ENCODE measurements at places on chromosomes 6 and 20.

DNA sequence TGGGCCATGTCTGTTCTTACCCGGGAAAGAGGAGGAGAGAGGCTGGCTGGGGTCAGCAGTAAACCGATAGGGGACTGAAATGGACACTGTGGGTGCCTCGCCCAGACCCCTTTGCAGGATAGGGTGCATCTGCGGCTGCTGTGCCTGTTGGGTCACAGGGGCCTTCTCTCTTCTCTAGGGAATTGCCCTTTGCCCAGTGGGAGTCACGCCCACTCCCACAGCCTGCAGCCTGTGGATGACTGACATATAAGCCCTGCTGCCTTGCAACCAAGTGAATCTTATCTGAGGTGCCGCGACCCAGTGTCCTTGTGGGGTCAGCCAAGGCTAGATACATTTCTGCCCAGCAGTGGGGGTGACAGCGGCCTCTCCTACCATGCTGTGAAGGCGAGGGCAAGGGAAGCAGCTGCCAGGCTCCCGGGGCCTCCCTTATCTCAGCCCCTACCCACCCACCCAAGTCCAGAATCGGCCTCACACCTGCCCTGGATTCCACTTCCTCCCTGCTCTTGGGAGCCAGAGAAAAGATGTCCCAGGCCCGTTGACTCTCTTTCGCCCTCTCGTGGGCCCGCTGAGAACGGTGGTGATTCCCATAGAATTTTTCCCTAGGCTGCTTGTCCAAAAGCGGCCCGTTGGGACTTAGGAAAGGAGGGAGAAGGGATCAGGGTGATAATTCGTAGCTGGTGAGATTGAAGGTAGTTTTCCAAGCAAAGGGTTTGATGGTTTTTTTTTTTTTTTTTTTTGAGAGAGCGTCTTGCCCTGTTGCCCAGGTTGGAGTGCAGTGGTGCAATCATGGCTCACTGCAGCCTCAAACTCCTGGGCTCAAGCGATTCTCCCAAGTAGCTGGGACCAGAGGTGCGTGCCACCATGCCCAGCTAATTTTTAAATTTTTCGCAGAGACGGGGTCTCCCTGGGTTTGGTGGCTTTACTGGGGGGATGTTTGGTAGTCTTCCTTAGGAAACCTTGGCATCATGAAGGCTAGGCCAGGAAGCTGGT is 76.4 kb upstream of the RNF24 start:
- DNase-seq: no peak

- no peak for DNase-seq
Observed at GRCh38 chr20:31823360-31824124, 4.4 kb downstream of the MYLK2 start.

DNA sequence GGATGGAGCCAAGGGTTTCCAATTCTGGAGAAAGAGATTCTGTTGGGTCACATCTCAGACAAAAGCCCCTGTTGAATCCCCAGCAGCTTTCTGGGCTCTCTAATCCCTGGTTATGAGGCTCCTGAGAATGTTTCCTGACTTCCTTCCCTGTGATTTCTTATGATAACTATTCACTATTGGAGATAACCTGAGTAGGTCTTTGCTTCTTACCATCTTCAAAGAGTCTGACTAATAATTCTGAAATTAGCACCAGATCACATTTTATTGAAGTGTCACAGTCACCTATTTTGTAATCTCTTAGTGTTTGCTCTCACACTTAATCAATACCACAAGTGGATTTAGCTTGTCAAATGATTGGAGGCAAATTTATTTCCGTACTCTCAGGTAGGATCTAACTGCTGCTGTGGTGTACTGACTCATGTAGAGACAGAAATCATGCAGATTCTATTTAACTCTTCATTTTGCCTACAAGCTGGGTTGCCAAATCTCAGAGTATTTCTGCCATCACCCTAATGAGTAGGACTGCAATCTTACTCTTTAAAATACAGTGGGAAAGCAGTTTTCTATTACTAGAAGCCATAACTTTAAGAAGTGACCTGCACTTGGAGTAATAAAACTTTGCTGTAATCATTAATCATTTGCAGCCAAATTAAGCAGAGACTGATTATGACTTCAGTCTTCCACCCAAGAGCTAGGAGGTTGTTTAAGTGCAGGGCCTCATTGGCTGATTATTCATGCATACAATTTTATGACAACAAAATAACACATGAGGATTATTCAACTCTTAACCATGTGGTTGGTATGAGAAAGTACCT is 422.1 kb downstream of the EPM2A start:
- no peak for DNase-seq

DNA sequence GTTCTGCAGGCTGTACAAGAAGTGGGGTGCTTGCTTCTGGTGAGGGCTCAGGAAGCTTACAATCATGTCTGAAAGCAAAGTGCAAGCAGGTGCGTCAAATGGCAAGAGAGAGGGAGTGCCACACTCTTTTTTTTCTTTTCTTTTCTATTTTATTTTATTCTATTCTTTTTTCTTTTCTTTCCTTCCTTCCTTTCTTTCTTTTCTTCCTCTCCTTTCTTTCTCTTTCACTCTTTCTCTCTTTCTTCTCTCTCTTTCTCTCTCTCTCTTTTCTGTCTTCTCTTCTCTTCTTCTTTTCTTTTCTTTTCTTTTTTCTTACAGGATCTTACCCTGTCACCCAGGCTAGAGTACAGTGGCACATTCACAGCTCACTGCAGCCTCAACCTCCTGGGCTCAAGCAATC is 19.5 kb downstream of the ACOT13 start:
- no peak for DNase-seq

- DNase-seq: no peak
Observed at GRCh38 chr20:41408156-41408794, 41.7 kb upstream of the EMILIN3 start.

DNA sequence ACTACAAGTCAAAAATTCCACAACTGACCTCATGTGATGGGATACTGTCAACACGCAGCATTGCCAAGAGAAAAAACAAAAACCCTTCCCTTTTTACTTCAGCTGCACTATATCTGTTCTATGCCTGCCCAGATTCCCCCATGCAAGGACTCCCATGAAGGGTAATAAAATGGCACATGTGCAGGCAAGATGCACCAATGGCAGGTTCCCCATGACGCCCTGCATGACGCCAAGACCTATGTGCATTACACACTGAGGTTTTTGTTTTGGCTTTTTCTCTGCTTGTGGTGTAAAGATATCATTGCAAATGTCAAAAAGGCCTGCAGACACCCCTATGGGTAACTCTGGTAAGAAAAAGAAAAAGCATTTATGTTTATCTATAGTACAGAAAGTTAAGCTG is 403.4 kb downstream of the HDGFL1 start:
- DNase-seq: no peak

DNA sequence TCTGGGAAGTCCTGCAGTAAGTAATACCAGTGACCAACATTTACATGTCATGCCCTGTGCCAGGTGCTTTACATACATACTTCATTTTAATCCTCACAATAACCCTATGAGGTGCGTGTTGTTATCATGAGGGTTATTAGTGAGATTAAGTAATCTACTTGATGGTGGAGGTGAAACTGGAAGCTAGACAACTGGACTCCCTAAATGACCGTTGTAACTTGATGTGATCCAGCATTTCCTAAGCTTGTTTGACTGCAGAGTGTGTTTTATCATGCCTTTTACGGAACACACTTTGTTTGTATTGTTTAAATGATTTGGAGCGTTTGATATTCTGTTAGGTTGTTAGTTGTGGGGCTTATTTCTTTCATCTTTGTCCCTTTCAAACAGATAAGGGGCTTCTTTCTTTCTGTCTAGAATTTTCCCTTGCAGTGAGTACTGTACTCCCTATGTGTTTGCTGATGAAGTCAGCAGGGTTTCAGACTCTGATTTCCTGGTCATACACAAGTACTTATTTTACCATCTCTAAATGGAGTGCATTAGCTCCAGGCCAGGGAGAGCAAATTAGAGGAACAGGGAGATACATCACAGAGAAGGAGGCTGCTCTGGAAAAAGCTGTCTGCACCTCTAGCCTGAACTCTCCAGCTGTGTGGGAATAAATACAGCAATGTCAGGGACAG is 29.7 kb downstream of the CHMP4B start:
- no peak for DNase-seq

DNA sequence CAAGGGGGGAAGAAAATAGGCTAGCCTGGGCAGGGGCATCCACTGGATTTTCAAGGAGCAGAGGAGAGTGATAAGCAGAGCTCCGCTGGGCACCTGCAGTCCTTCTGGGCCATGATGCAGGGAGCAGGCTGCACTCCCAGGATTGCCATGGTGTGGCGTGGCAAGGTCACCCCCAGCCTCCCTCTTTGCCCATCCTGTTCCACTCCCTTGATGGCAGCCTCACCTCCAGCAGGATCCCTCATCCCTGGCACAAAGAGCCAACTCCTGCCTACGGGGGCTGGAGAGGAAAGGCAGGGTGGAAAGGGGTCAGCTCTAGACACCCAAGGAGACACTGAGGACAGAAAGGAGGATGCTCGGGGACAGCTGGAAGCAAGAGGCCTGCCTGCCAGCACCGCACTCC is 22.4 kb upstream of the MYMX start:
- DNase-seq: no peak

DNA sequence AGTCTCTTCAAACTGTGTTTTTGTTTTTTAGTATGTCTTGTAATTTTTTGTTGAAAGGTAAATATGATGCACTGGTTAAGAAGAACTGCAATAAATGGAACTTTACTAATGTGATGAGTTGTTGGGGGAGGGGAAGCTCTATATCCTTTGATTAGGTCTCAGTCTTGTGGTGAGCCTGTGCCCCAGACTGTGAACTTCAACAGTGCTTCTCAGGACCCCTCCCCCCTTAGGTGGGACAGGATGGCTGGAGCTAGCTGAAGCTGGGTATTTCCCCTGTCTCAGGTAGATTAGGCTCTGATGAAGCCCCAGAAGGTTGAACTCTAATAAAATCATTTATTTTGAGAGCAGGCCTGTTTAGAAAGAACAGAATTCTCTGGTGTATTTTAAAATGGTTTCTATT is 31.4 kb upstream of the TASP1 start:
- no peak for DNase-seq

DNA sequence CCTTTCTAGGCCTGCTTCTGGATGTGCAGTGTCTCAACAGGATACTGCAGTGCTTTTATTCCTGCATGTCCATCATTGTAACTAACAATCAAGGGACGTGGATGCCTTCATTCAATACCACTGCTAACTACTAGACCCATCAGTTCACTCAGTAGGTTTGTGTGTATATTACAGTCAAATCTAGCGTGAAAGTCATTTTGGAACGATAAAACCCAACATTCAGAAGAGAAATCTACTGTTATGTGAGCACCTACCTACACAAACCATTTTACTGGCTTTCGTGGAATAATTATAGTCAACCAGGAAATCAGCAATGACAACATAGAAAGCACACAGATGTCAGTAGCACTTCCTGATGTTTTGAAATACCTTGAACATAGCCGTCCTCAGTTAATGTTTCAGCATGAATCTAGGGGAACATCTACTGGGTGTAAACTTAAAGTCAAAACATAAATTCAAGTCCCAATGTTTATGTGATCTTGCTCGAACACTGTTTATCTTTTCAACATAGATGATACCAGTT is 270.6 kb downstream of the FARS2 start:
- no peak for DNase-seq

DNA sequence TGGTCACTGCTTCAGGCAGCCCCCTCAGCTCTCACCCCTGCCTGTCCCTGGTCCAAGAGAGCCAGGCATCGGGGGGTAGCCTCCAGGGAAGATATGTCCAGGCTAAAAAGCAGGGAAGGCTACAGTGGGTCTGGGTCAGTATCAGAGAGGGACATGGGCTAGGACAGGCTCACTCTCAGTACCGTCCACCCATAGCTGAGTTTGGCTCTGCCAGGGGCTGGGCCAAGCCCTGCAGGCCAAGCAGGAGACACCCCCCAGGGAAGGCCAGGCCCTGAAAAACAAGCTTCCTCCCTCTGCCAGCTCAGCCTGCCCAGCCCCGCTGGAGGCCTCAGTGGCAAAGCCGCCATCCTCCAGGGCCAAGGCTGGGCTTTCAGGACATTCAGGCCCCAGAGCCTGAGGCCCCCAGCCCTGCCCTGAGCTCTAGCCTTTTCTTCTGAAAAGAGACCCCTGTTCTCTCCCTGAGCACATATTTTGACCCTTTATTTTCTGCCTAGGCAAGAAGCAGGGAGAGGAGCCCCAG is 28.6 kb upstream of the TGM2 start:
- DNase-seq: no peak
